ENCODE measurements at places on chromosomes 13 and 19.
A peak's percentile ranks its signal among the peaks of the same experiment; 100 is the strongest.

DNA sequence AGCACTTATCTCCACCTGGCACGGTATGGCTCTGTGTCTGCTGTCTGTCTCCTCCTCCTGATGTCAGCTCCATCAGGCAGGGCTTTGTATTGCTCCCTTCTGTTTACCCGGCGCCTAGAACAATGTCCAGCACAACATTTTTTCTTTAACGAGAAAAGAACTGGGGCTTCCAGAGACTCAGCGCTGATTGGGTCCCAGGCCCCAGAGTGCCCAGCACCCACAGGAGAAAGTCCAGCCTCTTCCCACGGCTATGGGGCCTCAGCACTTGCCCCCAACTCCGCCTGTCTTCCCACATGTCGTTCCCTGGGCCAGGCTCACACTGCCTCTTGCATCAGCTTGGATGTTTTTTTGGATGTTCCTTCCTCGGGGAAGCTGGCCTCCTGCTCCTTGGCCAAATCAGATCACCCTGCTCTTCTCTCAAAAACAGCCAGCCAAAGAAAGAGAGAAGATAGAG lies 6.9 kb downstream of the MYPOP start:
- DNase-seq: no peak

DNA sequence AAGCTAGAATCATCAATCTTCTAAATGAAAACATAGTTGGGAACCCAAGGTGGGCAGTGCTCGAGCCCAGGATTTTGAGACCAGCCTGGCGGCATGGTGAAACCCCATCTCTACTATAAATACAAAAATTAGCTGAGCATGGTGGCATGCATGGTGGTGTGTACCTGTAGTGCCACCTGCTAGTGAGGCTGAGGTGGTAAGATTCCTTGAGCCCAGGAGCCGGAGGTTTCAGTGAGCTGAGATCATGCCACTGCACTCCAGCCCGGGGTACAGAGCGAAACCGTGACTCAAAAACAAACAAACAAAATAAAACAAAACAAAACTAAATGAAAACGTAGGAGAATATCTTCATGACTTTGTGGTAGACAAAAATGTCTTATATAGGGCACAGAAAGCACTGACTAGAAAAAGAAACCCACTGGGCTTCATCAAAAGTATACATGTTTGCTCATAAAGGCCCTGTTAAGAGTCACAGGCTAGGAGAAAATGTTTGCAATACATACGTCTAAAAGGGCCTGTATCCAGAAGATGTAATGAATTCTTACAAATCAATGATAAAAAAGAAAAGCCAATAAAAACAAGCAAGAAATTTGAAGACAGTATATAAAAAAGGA lies 353.6 kb downstream of the FGF9 start:
- no peak for DNase-seq

DNA sequence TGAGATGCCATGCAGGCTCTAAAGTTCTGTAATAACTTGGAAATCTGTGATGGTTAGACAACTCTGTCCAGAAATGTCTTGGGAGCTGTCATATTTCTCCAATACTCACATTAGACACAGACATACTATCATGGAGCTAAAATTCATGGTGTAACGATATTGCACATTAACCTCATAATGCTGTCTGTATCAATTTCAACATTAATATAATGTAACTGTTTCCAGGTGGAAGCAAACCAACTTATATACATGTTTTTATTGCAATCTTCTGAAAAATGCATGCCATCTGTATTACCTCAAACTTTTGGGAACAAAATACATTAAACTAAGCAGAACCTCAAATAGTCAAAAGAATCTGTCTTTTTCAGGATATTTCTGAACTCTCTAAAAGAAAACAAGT lies 14.7 kb upstream of the SPART start:
- DNase-seq: no peak

- DNase-seq: no peak
These were observed 2.0 kb upstream of the IL17D start for GRCh38 chr13:20701461-20701860.

GRCh38 chr13:44436589-44437337 lies 63.1 kb downstream of the SERP2 start:
- peak; percentile 34 for DNase-seq

DNA sequence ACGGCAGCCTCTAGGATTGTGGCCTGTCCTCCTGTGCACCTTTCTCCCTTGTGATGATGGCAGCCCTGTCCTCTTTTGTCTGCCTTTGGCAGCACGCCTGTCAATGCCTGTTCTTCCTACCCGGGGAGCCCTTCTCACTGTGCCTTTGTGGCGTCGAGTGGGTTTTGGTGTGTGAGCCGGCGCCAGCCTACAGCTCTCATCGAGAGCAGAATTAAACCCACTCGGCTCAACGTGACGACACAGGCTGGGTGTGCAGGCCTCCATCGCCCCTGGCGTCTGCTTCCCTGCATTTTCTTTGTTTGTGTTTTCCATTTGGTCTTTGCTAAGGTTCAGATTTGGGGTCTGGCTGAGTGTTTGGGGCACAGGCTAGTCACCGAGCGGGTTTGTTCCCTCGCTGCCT lies 34.4 kb downstream of the AP1M1 start:
- no peak for DNase-seq

DNA sequence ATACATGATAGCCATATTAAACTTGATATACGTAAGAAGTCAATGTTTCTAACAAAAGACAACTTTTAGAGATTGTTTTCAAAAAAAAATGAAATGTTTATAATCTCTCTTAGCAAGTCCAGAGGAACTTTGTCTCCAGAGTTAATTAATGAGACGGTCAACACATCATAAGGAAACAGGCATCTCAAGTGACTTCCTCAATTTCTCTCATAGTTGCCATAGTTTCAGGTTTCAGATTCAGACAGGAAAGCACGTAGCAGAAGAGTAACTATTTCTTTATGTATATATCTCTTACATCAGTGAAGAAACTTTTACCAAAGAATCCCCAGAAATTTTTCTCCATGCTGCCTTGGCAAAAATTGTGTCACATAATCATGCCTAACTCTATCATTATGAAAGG lies 159.6 kb upstream of the ATXN8OS start:
- no peak for DNase-seq

DNA sequence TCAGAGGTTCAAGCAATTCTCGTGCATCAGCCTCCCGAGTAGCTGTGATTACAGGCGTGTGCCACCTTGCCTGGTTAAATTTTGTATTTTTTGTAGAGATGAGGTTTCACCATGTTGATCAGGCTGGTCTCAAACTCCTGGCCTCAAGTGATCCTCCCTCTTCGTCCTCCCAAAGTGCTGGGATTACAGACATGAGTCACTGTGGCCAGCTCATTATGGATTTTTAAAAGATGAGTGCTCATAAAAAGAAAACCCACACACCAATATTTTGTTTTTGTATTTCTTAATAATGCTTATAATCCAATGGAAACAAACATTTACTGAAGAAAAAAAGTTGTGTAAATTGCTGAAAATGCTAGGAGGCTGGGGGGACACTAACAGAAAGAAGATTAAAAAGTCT lies 5.0 kb upstream of the MICU2 start:
- DNase-seq: no peak

- no peak for DNase-seq
These were observed 24.1 kb downstream of the UPF1 start for GRCh38 chr19:18855647-18856384.

DNA sequence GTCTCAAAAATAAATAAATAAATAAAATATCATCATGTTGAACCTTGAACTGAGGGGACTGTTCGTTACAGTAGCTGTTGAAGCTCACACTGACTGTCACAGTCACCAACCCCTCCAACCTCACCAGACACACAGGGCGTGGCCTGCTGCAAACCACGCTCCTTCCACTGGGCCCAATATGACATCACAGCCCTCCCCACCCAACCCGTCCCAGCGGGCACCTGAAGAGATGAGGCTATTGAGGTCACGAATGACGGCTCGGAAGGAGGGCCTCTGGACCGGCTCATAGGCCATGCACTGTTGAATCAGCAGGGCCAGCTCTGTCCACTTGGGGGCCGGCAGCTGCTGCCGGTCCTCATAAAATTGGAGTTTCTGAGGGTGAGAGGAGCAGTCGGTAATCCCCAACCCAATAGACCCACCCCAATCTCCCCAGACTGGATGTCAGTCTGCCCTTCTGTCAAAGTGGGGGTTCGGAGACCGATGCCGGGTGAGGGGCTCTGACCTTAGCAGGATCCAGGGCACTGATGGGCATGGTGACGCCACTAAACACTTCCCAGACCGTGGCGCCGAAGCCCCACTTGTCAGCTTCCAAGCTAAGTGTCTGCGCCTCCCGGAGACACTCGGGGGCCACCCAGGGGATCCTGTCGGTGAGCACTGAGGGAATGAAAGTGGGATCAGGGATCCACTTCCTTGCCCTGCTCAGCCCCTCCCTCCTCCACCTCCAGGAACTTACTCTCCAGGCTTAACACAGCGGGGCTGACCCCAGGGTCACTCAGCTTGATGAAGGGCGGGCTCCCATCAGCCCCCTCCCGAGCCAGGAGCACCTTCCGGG lies 13.2 kb downstream of the JAK3 start:
- DNase-seq: no peak

DNA sequence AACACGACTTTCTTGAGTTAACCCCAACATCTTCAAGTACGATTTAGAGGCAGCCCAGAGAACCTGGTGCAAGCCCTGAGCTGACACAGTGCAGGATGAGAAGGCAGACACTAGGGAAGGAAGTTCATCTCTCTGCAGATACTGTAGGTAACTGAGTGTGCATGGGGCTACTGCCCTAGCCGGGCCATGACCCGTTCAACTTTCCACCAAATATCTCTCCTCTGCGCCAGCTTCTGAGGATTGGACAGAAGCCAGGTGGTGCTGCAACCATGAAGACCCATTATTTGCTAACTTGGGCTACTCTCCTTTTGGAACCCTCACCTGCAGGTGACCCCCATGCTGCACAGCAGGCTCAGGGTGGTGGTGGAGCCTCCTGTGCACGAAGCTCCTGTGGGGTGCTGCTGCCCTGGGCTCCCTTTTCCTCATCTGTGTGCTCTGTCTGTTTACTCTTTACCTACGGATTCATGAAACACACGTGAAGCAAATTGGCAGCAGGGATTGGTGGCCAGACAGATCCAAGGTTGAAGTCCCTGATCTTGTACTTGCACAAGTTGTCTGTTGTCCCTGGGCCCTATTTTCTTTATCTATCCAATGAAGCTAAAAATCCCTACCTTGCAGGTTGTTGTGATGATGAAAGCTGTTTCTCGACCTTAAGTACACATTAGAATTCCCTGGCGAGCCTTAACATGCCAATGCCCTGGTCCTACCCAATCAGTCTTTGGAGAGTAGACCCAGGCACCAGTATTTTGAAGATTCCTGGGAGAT lies 227.8 kb downstream of the LACC1 start:
- DNase-seq: no peak

DNA sequence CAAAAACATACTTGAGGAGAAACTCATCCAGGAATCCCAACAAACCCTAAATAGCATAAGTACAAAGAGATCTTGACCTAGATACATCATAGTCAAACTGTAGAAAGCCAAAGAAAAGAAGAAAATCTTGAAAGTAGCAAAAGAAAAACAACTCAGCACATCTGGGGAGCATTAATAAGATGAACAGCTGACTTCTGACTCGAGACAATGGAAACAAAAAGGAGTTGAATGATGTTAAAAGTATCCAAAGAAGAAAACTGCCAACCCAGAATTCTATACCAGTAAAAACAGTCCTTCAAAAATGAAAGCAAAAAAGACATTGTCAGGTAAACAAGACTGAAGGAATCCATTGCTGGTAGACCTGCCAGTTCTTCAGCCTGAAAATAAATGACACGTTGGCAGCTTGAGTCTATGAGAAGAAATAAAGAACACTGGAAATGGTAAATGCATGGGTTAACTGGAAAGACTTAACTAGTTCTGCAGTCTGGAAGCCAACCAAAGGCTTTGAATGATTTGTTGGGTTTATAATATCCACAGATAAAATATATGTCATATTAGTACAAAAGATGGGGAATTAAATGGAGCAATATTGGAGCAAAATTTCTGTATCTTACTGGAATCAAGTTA lies 46.8 kb downstream of the TSSK6 start:
- no peak for DNase-seq

- DNase-seq: no peak
These were observed 4.9 kb upstream of the TEX26 start for GRCh38 chr13:30927595-30927994.

DNA sequence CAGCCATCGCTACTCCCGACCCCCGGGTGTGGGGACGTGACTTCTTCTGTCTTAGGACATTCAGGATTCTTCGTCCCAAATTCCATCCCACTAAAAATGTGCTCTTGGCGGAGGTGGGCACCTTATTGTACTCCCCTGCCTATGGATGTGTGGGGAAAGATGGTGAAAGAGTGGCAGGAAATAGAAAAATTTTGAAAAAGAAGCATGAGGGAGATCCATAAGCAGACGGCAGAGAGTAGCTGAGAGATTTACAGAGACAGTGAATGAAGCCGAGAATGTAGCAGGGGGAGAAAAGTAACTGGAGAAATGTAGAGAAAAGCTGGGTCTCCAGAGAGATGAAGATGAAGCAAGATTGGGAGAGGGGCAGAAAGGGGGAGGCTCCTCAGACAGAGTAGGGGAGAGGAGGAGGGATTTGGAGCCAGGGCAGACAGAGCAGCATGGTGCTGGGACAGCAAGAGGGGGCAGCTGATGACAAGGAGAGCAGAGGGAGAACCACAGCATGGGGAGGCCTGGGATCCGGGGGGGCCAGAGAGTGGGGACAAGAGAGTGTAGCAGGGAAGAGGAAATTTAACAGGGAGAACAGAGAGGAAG lies 843 bp downstream of the ZNF610 start:
- DNase-seq: no peak

- no peak for DNase-seq
These were observed 321.1 kb downstream of the MYO16 start for GRCh38 chr13:108950333-108951010.

DNA sequence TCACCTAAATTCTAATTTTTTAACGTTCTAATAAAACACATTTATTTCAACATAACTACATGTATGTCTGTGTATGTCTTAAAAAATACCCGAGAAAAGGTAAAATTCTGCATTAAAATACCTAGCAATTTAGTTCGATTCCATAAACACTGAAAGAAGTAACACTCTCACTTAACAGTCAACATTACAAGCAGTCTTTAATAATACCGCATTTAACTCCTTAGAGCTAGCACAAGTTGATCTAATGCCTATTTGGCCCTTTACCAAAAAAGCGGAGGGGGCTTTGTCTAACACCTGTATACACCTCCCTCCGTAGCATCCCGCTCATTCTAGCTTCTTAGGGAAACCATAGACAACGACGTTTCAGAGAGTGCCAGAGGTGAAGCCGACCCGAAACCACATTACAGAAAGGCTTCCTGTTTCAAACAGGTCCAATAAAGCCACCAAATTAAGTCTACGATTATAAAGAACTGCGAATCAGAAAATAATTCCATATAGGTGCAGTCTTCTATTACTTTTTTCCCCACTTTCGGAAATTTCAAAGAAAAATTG lies 1.2 kb downstream of the SPART start:
- no peak for DNase-seq

GRCh38 chr19:45657520-45658167 lies 10.4 kb upstream of the GIPR start:
- no peak for DNase-seq
